ENCODE measurements at places on chromosomes 1 and 21. TPM values are rescaled to one million over a fixed set of nuclear protein-coding genes. Genes with fewer than 3 reads are reported as not detected.
A peak's percentile ranks its signal among the peaks of the same experiment; 100 is the strongest.

- no peak for ATAC-seq
Observed at GRCh38 chr1:231274119-231274825, 33.3 kb downstream of the GNPAT start.

GRCh38 chr1:153393926-153394325 is 3.1 kb upstream of the S100A8 start:
- no peak for ATAC-seq

DNA sequence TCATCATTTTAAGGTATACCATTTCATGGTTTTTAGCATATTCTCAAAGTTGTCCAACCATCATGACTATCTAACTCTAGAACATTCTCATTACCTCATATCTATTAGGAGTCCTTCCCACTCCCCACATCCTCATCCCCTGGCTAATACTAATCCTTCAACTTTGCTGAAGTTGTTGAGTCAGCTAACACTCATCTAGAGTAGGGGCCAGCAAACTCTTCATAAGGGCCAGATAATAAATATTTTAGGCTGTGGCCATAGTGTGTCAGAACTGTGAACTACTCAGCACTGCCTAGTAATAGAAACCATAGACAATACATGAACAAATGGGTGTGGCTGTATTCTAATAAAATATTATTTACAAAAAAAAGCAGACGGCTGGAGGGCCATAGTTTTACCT is 43.0 kb downstream of the TOR3A start:
- ATAC-seq: peak; percentile 43

DNA sequence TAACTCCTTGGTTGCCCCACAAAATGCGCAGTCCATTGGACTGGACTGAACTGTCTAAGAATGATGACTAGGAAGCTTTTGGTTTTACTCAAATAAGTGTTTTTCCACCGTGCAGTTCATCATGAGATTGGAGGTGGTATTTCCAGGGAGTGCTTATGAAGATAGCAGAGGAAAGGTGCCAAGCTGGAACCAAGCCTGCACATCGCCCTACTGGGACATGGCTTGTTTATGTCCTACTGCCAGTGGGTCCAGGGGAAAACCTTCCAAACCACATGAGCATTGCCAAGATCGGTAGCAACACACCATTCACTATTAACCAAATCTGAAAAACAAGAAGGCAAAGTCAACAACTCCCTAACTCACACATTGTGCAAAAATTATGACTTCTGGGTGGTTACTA is 54.7 kb upstream of the DSCAM start:
- ATAC-seq: no peak

Gene ST7L
- total RNA-seq: 30.6 TPM

Gene SIM2
- 1.3 TPM for total RNA-seq
